ENCODE measurements at places on chromosomes 2 and 18. TPM values are rescaled to one million over a fixed set of nuclear protein-coding genes. Genes with fewer than 3 reads are reported as not detected.
A peak's percentile ranks its signal among the peaks of the same experiment; 100 is the strongest.

COLEC12 gene
- total RNA-seq = 9.1 TPM

- DNase-seq = peak; percentile 28
Measured at GRCh38 chr2:3488061-3488531, 31.2 kb downstream of the ADI1 start.

- DNase-seq = peak; percentile 38
Measured at GRCh38 chr2:59734743-59735142, 818.7 kb downstream of the BCL11A start.

- DNase-seq = no peak
Measured at GRCh38 chr2:46334389-46335271, 37.4 kb downstream of the EPAS1 start.

GRCh38 chr2:145292166-145292565, 772.2 kb upstream of the ZEB2 start:
- no peak for DNase-seq

- no peak for DNase-seq
Measured at GRCh38 chr2:11642972-11643371, 27.0 kb downstream of the NTSR2 start.

GRCh38 chr18:32173654-32174053, 16.2 kb upstream of the MEP1B start:
- DNase-seq = no peak

- DNase-seq = no peak
Measured at GRCh38 chr2:163641986-163642385, 93.8 kb downstream of the FIGN start.

DNA sequence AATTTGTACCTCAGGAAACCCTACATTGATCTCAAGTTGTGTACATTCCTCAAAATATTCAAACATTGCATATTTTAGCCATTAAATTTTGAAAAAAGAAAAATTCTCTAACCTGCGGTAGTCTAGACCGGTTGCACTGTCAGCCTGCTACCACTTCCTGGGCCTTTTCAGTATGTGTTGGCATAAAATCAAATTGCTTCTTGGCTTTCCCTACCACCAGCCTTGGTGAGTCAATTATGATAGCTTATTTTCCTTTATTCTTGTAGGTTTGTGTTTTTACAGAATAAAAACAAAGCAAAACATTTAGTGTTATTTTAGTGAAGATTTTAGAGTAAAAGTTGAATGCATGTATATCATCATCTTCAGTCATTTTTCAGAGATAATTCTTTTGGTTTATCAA, 61.2 kb downstream of the FAM171B start:
- no peak for DNase-seq

DNA sequence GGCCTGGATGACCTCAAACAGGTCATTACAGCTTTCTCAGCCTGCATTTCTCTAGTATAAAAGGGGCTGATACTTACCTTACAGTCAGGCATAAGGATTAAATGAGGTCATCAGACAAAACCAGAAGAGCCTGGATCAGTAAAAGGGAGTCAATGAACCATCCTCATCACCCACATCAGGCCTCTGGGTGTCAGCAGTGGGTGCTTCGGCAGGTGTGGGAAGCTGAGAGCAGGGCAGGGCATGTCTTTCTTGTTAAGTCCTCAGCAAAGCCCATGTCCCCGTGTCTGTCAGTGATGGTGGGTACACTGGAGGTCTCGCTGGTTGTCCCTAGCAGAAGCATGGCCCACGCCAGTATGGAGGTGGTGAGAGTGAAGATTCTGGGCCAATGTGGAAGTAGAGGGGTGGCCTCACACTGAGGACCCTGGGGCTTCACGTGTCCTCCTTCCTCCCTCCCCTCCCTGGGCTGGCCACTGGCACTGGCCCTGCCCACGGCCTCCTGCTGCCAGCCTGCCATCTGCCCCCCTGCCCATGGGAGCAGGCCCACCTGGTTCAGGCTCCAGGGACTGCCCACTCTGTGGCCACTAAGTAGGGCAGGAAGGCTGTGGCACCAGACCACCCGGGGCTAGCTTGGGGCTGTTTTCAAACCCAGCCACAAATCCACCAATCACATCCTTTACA, 4.4 kb downstream of the ADRA2B start:
- no peak for DNase-seq

Data from Right ventricle myocardium superior (tissue), 1 donor.